ENCODE measurements at places on chromosomes 11 and 22. TPM values are rescaled to one million over a fixed set of nuclear protein-coding genes. Genes with fewer than 3 reads are reported as not detected.

The VPREB1 gene
- total RNA-seq: not detected

- no peak for ATAC-seq
Measured at GRCh38 chr11:61495801-61496601, 12.5 kb upstream of the LRRC10B start.

DNA sequence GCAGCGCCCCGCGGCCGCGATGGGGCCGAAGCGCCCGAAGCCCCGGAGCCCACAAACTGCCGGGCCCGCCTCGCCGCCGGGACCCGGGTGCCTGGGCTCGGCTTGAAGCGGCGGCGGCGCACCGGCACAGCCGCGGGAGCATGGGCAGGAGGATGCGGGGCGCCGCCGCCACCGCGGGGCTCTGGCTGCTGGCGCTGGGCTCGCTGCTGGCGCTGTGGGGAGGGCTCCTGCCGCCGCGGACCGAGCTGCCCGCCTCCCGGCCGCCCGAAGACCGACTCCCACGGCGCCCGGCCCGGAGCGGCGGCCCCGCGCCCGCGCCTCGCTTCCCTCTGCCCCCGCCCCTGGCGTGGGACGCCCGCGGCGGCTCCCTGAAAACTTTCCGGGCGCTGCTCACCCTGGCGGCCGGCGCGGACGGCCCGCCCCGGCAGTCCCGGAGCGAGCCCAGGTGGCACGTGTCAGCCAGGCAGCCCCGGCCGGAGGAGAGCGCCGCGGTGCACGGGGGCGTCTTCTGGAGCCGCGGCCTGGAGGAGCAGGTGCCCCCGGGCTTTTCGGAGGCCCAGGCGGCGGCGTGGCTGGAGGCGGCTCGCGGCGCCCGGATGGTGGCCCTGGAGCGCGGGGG lies 346 bp downstream of the FJX1 start:
- peak; percentile 48 for ATAC-seq

DNA sequence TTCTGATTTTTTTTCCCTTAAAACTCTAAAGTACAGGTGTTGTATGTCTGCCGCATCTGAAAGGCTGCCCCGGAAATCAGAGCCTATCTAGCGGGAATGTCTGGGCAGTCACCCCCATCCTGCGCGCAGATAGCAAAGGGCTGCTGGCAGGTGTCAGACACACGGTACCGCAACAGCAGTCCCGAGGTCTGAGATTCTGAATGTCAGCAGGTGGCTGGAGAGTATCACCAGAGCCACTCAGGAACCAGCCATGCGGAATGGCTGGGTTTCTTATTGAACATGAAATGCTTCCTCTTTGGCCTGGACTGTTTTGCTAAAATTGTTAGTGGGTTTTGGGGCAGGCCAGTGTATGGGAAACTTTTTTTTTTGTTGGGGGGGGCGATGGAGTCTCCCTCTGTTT lies 53.3 kb downstream of the CERK start:
- no peak for ATAC-seq

The KRTAP5-10 gene
- not detected for total RNA-seq

The SMC1B gene
- 0.43 TPM for total RNA-seq

DNA sequence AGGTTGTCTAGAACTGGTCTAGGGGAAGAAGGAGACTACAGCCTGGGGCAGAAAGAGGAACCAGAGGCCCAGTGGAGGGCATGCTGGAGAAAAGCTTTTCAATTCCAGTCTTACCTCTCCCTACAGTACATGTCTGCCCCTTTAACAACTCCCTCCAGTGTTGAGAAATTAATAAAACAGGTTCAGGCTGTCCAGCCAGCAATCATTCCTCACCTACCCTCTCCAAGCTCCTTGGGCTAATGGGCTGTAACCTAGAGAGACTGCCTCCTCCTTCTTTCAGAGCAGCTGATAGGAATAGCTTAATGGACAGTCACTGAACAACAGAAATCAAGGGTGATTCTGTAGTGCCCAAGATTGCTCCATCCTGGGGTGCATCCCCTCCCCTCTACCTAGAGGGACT lies 8.8 kb downstream of the SLC35F2 start:
- no peak for ATAC-seq

GRCh38 chr11:133302056-133302455 lies 230.2 kb downstream of the OPCML start:
- ATAC-seq: no peak

GRCh38 chr11:10604340-10604748 lies 35.9 kb upstream of the LYVE1 start:
- no peak for ATAC-seq

DNA sequence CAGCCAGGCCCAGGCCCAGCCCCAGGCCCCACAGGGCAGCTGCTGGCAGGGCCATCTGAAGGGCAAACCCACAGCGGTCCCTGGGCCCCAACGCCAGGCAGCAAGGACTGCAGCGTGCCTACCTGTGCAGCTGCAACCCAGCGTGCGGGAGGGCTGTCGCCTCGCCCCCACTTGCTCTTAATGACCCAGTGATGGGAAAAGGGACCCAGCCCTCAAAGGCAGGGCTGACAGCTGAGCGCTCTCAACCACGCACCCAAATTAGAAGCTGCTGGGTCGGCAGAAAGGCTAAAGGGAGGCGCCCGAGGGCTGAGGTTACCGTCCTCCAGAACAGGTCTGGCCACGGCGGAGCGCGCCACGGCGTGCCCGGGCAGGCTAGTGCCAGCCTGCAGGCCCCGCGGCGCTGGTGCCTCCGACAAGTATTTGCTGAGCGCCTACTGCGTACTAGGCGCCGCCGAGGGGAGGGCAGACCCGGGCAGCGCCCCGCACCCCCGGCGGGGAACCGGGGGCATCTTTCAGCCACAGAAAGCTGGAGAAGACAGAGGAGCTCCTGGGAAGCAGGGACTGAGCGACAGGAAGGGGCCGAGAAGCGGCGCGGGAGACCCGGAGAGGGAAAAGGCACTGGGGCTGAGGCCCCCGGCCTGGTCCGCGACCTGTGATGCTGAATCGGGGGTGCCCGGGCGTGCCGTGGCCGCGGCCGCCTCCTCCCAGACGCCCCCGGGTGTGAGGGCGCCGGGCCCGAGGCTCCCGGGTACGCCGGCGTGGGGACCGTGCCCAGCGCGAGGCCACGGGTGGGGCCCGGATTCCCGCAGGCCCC lies 773 bp downstream of the HRAS start:
- ATAC-seq: peak; percentile 1

DNA sequence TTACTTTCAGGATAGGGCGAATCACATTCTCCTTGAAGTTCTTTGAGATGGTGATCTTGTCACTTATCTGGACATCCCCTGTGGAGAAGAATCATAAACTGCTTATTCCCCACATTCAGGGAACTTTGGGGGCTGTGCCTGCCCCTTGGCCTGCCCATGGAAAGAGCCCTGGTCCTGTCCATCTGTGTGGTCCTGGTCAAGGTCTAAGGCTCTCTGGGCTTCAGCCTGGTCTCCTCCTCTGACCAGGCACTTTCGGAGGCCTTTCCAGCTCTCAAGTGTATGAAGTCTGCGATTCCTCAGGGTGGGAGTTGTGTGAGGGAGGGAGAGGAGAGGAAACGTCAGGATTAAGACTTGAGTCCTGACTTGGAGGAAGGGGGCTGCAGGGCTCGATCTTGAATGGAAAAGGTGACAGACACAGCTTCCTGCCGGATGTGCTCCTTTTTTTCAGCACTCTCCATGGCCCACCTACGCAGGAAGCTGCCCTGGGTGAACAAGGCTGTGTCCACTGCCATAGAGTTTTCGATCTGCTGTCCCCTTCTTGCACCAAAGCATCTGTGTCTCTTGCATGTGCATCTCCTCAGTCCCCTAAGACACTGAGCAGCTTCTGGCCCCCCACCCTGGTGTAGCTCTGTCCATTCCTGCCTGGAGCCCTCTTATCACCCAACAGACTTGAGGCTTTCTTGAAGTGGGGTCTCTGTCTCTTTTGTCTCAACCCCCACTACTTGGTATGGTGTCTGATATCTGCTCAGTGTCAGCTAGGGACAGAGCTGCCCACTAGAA lies 50.8 kb upstream of the PHOX2A start:
- ATAC-seq: no peak

The IL17REL gene
- total RNA-seq: 0.09 TPM

The RTN4RL2 gene
- 0.22 TPM for total RNA-seq

The UBQLN3 gene
- not detected for total RNA-seq

The FLRT1 gene
- total RNA-seq: not detected

- no peak for ATAC-seq
Measured at GRCh38 chr11:7982582-7983119, 4.5 kb upstream of the EIF3F start.

GRCh38 chr22:29074276-29074772 lies 1.5 kb downstream of the KREMEN1 start:
- no peak for ATAC-seq

All from activated T-helper 17 cell treated with anti-CD3 and anti-CD28 coated beads, Interleukin-2, amount 50 U/mL, for 72 hours (primary cell).